ENCODE measurements at places on chromosomes 7 and 10. TPM values are rescaled to one million over a fixed set of nuclear protein-coding genes. Genes with fewer than 3 reads are reported as not detected.

HABP2 gene
- not detected for total RNA-seq

EVX1 gene
- not detected for total RNA-seq

HKDC1 gene
- not detected for total RNA-seq

AQP1 gene
- total RNA-seq: 2,113 TPM

PTF1A gene
- total RNA-seq: not detected

RNF32 gene
- 0.32 TPM for total RNA-seq

PPP1R3C gene
- total RNA-seq: 2.0 TPM

All from ascending aorta (tissue), 2 donors.